ENCODE measurements at places on chromosomes 5 and 9.

- DNase-seq, result no peak
Observed at GRCh38 chr9:120490888-120491595, 88.9 kb downstream of the CDK5RAP2 start.

DNA sequence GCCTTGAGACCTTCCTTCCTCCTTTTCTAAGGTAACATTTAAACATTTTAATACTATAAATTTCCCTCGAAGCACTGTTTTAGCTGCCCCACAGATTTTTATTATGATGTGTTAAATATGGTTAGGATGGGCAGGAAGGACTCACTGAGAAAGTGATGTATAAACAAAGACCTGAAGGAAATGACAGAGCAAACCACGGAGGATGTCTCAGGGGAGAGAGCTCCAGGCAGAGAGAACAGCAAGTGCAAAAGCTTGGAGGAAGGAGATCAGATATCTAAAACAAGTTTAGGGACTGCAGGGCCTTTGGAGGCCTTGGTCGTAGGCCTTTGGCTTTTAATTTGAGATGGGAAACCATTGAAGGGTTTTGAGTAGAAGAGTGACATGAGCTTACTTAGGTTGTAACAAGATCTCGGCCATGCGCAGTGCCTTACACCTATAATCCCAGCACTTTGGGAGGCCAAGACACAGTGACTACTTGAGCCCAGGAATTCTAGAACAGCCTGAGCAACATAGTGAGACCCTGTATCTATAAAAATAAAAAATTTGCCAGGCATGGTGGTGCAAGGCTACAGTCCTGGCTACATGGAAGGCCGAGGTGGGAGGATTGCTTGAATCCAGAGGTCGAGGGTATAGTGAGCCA is 35.5 kb upstream of the LRRTM2 start:
- DNase-seq, result no peak

- DNase-seq, result no peak
Observed at GRCh38 chr5:159322180-159322579, 8.1 kb downstream of the IL12B start.

GRCh38 chr9:126533926-126534310 is 79.8 kb upstream of the LMX1B start:
- DNase-seq, result no peak

DNA sequence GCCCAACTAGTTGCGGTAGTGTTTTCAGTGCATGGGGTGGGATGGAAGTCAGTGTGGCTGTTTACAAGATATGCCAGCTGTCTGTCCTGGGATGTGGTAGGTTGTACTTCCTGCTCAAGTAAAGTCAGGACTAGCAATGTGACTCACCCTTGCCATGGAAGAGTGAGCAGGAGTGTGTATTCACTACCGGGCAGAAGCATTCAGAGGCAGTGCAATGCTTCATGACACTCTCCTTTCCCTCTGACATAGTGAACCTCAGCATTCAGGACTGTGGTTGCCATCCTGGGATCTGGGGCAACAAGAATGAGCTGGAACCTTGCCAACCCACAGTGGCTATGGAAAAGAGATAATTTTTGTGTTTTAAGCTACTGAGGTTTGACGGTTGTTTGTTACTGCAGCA is 68.9 kb downstream of the BOD1 start:
- no peak for DNase-seq

DNA sequence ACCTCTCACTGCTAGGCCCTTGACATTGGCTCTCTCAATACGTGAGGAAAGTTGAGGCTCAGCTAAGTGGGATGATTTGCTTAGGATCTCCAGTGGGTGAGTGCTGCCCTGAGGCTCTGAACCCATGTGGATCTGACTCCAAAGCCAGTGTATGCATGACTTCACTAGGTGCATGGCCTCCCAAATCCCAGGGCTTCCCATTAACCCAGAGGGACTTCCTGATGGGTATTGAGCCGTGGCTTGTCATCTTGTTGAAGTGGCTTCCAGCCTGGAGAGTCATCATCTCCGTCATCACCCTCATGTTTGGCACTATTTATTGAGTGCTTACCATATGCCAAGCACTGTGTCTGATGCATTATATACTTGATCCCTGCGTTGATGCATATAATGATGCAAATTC is 37.3 kb upstream of the TEX48 start:
- no peak for DNase-seq

GRCh38 chr9:3863111-3863528 is 337.3 kb upstream of the RFX3 start:
- no peak for DNase-seq

- DNase-seq, result no peak
Observed at GRCh38 chr5:128870923-128871322, 94.4 kb upstream of the SLC27A6 start.

DNA sequence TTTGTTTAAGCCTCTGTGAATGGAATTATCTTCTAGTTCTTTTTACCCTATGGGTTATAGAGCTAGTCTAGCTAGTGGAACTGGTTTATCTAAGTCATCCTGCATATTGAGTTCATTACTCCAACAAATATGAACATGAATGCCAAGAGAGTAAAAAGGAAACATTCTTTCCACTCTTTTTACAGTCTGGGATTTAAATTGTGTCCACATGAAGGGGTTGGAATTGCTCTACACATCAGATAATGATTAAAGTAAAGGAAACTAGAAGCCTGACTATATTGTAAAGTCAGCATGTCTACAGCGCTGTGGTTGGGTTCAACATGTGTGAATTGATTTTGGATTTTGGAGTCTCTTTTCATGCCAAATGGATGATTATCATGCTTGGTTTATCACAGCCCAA is 173.1 kb downstream of the CCDC171 start:
- no peak for DNase-seq

GRCh38 chr5:143672806-143673205 is 139.2 kb upstream of the HMHB1 start:
- no peak for DNase-seq

DNA sequence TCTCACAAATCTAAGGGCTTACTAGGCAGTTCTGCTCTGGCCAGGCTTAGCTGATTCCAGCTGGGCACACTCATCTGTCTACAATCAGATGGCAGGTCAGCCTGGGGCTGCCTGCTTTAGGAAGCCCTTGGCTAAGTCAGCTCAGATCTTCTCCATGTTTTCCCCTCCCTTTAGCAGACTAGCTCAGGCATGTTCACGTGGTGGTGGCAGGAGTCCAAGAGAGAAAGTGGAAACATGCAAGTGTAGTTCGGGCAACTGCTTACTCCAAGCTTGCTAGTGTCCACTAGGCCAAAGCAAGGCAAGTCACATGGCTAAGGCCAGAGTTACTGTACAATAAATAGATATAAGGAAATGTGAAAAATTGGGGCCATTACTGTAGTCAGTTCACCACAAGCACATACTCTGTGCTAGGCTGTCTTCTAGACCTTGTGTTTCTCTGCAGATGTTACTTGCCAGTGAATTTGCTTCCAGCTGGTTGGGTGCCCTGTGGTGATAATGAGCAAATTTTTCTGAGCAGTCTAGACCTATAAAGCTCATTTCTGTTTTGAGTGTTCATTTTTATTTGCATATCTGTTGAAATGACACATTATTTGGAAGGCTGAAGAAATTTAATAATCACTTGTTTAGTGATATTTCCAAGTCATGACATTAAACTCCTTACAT is 38.3 kb downstream of the RECK start:
- DNase-seq, result no peak

GRCh38 chr9:136588663-136589464 is 43.0 kb upstream of the NOTCH1 start:
- peak; percentile 20 for DNase-seq

Data from activated CD4-positive, alpha-beta T cell treated with anti-CD3 and anti-CD28 coated beads for 48 hours (primary cell).